ENCODE measurements at places on chromosomes 3 and 15.

DNA sequence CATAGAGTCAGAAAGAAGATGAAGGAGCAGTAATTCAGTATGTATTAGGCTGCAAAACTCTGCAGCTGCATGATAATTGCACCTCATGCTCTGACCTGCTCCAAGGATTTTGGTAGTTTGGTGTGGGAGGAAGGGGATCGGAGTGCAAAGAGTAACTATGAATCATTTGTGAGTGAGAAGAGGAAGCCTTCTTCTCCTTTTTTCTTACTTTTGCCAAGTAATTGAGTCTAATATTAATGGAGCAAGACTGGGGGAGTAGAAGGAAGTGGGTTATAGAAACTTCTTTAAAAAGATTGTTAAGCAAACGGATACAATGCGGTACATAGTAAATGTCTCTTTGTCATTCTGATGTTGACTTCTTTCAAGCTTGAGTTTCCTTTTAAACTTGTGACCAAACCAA lies 276.5 kb downstream of the EDEM1 start:
- DNase-seq: no peak

DNA sequence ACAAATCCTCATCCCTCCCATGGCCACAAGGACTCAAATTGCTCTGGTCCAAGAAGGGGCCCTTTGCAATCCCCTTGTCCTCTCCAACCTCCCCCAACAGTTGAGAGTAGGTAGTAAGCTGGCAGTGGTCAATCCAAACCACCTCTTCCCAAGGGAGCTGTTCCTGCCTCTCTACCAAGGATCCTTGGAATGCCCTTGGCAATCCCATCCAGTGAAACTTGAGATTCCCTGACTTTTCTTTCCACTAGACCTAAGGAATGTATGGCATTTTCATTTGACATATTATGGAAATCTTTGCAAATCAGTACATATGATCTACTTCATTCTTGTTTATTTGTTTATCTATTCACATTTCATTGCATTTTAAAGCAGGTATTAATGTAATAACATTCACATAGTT lies 4.8 kb upstream of the RBP2 start:
- no peak for DNase-seq

DNA sequence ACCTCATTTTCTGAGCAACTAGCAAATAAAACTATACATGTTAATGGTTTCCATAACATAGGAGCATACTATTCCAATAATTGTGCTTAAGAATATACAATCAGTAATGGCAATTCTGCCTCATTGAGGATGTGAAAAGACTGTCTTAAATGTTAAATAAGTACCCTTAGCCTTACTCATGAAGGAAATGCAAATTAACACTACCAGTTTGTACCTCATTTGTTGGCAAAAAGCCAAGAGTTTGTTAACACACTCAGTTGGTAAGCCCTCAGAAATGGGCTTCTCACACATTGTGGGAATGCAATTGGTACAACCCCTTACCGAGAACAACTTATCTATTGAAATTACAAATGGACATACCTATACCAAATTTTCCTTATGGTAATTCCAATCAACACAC lies 9.2 kb upstream of the STT3B start:
- DNase-seq: no peak

GRCh38 chr3:164730815-164731360 lies 347.4 kb downstream of the SI start:
- no peak for DNase-seq

DNA sequence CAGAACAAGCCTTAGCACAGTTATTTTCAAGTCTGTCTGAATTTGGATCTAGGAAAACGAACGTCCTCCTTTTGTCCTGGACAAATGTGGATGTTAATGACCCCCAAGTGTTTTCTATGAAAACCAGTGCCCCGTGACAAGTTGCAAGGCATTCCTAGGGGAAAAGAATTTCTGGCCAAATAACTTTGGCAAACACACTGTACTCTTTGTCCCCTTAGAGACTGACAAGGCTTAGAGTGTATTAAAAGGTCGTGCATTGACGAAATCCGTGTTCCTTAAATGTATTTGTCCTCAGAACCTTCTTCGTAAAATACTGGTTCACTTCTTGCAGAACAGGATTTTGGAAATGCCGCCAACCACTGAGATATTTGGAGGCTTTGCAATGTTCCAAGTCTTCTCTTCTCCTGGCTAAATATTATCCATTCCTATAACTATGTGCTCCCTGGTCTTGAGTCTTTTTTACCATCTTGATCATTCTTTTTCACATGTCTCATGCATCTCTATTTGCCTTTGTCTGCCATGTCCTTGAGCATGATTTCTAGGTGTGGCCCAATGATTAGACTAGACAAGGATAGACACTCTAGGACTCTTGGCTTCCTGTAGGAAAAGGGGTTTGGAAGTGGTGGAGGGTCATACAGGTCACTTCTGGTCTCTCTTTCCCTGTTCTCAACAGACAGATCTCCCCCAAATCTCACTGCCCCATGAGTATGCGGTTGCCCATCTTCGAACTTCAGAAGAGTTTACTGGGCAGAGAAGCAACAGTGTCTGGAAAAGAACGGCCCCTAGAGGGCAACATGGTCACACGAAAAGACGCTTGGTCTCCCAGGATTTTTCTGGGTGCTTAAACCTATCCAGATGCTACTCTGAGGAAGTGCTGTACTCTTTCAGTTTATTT lies 117.5 kb downstream of the EDEM1 start:
- peak; percentile 58 for DNase-seq

DNA sequence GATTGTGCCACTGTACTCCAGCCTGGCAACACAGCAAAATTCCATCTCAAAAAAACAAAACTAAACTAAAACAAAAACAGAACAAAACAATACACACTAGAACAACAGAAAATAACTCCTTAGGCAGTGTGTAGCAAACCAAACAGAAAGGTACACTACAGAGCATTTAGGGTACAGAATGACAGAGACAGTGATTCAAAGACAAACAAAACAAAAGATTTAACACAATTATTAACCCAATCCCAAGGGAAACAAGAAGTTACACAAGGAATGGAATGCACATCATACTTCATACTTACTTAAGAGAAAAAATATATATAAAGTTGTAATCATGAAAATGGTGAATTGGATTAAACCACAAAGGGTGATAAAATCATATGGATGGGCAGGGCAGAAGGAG lies 12.9 kb downstream of the SLC25A20 start:
- no peak for DNase-seq

DNA sequence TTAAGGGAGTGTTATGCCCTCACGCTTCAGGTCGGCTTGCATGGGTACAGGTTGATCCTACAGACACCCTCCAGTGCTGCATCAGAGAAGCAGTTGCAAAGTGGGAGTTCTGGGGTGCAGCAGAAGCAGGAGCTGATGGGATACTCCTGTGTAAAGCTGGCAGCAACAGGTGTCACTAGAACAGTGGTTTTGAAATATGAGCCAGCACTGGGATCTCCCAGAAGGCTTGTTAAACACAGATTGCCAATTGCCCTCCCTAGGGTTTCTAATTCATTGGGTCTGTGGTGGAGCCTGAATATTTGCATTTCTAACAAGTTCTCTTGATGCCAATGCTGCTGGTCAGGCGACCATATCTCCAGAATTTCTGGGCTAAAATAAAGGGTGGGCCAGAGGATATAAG lies 350.4 kb downstream of the CLSTN2 start:
- DNase-seq: no peak

DNA sequence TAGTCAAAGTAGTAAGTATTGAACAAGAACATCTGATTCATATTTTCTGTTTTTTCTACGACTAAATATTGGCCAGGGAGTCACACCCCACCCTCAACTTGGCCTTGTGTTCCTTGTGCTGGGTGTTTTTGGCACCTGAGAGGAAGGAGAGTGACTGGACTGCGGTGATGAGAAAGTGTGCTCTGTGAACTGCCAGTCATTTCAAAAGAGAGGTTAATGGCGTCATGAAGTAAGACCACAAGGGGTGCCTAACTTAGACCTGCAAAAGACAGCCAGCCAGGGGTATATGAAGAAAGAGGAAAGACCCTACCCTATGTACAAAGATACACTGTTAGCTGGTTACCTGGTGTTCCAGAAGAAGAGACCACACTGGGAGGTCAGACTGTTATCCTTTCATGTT lies 58.4 kb upstream of the COL8A1 start:
- DNase-seq: no peak

GRCh38 chr15:63022663-63023062 lies 19.9 kb upstream of the TPM1 start:
- DNase-seq: no peak

- no peak for DNase-seq
Observed at GRCh38 chr3:47405820-47406761, 25.3 kb downstream of the PTPN23 start.

All from activated T-cell treated with anti-CD3 and anti-CD28 coated beads, Interleukin-2, amount 50 U/mL, for 48 hours (primary cell).